Activated CD8-positive, alpha-beta memory T cell treated with anti-CD3 and anti-CD28 coated beads for 1 hour (primary cell): ENCODE measurements at places on chromosomes 7 and 10.

GRCh38 chr10:2885288-2886278, 181.8 kb upstream of the PFKP start:
- DNase-seq, result no peak

DNA sequence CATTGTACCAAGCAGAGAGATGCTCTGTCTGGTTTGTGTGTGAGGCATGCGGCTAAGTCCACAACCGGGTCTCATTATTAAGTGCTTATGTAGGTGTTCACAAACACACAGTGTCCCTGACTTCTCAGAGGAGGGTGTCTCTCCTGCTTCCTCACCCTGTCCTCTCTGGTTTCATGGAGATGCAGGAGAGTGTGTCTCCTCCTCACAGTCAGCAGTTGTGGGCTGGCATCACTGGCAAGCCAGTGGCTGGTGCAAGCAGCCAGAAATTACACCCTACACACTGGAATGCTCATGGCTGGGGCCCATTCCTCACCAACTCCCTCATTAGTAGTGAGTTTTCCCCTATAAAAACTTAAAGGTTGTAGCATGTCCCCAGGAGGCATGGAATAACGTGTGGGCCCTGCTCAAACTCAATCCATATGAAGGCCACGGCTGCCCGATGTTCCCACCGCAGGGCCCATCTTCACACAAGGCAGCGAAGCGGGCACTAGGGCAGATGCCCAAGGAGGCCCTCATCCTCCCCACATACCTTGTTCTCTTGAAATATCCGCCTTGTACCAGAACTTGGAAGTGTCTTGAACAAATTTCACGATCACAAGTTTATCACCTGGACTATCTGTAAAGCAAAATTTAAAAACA, 280.1 kb downstream of the TNS3 start:
- no peak for DNase-seq

- no peak for DNase-seq
Observed at GRCh38 chr7:22564511-22565045, 64.6 kb upstream of the STEAP1B start.

DNA sequence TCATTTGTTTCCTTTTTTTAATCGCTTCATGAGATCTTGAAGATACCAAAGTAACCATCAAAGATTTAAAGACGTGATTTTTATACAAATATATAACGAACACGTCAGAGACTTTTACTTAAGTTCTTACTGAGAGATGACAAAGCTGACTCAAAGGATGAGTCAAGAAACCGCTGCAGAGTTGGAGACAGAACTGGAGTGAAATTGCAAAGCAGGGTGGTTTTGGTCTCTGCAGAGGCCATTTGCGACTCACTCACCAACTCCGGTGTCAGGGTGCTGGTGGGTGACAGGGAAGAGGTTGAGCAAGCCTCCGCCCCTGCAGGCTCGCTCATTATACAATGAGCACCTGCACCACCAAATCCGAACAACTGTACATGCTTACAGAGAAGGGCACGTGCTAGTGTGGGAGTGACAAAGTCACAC, 75.2 kb downstream of the DNAJB6 start:
- DNase-seq, result no peak

- DNase-seq, result no peak
Observed at GRCh38 chr10:124357561-124357885, 61.2 kb downstream of the OAT start.

DNA sequence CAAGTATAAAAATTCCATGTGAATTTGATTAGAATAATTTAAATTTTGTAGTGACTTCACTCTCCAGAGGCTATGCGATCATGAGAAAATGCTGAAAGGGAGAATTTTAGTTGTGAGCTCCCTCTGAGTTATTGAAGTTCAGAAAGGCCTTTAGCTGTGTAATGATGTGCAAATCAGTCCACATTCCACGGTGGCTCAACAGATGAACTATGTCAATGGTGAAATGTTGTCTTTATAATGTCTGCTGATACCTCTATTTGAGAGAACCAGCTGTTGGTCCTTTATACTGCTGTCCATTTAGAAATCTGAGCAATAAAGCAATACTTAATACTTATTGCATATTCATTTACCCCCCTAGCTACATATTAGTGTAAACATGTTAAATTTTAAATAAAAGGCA, 7.1 kb upstream of the ITGB8 start:
- DNase-seq, result no peak

GRCh38 chr7:42628054-42628453, 283.8 kb downstream of the C7orf25 start:
- no peak for DNase-seq

DNA sequence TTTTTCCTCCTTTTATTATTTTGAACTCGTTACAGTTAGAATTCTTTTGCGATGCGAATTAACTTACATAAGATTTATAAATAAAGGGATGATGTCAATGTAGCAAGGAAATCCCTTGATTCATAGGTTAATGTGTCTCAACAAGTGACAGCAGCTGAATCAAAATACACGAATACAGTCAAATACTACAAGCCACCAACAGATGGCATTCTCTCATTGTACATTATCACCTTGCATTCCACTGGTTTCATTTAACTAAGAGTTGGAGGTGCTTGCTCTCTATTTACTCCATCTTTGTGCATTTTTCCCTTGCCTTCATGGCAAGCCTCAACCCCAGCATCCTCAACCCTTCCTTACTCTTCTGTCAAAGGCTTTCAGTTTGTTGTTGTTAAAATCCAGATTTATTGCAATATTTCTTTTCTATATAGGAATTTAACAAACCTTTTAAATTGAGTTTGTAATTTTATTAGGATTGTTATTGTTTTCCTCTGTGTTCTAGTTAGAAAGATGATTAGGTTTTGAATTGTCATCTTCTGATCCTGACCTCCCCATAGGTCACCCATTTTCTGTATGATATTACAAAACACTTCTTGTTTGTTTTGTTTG, 78.3 kb downstream of the SLC25A40 start:
- no peak for DNase-seq

DNA sequence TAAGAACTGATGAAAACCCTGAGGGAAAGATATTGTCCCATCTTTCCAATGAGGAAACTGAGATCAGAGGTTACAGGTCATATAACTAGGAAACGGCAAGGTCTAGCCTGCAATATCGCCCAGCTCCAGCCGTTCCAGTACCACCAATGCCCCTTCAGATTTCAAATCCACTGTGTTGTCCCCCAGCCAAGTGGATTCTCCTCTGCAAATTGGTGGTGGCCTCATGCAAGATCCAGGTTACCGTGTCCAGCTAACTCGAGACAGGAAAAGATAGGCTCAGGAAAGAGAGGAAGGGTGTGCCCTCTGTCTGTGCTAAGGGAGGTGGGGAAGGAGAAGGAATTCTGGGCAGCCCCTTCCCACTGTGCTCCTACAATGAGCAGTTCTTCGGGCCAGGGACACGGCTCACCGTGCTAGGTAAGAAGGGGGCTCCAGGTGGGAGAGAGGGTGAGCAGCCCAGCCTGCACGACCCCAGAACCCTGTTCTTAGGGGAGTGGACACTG, 25.3 kb downstream of the PRSS2 start:
- no peak for DNase-seq

- no peak for DNase-seq
Observed at GRCh38 chr10:22557321-22557720, 157.1 kb downstream of the PIP4K2A start.

GRCh38 chr10:12098966-12099365, 30.2 kb downstream of the DHTKD1 start:
- DNase-seq, result no peak

- no peak for DNase-seq
Observed at GRCh38 chr7:28586736-28587135, 174.4 kb downstream of the CREB5 start.

GRCh38 chr7:108156897-108157605, 26.9 kb upstream of the LAMB4 start:
- no peak for DNase-seq

DNA sequence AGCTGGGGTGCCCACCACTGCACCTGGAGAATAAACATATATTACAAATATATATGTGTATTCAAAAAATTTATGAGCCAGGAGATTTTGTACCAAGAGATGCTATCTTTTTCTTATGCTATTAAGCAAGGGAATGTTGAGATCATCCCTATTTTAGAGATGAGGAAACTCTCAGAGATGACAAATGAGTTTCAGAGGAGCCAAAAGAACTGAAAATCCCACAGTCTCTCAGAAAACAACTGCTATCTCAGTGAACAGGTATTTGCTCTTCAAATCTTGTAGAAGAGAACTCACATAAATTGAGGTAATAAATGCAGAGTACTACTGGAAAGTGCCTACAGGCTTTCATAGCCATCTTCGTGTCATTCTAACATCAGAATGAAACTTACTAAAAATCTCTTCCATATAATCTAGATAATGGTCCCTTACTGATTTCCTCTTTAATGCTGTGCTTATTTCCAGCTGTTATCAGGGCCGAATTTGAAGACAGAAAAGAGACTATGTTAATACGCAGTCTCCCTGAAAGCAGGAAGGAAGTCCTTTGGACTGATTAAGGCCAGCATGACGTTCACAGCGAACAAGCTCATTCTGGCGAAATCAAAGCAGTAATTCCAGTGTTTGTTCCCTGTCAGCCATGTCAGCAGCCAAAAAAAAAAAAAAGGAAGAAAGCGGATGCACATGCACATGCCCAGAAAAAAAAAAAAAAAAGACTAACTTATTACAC, 29.4 kb upstream of the ANAPC16 start:
- no peak for DNase-seq

- no peak for DNase-seq
Observed at GRCh38 chr7:128167791-128168666, 73.0 kb upstream of the LEP start.

DNA sequence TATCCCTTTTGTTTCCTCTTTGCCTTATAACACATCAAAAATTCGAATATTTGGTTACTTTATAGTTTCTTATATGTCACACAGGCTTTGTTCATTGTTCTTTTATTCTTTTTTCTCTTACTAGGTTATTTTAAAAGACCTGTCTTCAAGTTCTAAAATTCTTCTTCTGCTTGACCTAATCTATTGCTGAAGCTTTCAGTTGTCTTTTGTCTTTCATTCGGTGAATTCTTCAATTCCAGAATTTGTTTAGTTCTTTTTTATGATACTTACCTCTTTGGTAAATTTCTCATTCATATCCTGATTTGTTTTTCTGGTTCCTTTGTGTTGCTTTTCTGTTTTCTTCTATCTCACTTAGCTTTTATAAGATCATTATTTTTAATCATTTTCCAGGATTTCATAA, 188.4 kb downstream of the ZEB1 start:
- no peak for DNase-seq

DNA sequence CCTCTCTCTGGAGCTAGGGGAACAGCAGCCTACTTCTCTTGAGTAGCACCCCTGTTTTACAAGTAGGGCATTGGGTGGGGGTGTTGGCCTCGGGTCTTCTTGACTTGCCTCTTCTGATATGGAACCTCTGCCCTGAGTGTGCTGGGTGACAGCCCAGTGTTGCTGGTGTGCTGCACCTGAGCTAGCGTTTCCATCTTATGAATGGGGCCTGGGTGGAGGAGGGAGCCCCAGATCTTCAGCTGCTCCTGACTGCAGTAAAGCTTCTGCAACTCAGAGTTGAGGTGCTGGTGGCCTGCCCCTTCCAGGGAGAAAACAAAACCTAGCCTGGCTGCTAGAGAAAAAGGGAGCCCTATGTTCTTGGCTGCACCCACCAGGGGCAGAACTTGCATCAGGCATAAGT, 202.5 kb upstream of the SHH start:
- DNase-seq, result no peak

GRCh38 chr7:110922906-110923305, 168.0 kb upstream of the LRRN3 start:
- DNase-seq, result no peak

- no peak for DNase-seq
Observed at GRCh38 chr10:20415684-20416083, 481.4 kb downstream of the NEBL start.

- no peak for DNase-seq
Observed at GRCh38 chr10:22712956-22713852, 1.2 kb downstream of the PIP4K2A start.

GRCh38 chr10:70617798-70618568, 15.4 kb upstream of the PRF1 start:
- no peak for DNase-seq

- no peak for DNase-seq
Observed at GRCh38 chr10:45453639-45454255, 79.7 kb downstream of the ALOX5 start.

DNA sequence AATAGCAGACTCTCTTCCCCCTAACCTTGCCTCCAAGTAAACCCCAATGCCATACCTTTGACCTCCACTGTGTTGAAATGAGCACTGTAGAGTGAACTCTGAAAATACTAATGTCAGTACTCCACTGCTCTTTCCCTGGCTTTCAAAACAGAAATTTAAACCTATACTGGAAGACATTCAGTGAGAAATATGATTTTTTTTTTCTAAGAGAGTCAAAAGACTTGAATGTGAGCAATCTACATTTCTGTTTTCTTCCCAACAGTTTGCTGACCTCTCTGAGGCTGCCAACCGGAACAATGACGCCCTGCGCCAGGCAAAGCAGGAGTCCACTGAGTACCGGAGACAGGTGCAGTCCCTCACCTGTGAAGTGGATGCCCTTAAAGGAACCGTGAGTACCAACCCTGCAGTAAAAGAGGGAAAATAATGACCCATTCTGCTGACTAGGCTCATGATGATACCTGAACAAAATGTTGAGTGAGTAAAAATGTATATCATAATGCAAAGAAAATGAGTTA, 6.4 kb downstream of the VIM start:
- DNase-seq, result no peak

GRCh38 chr7:152419473-152420429, 16.1 kb downstream of the KMT2C start:
- DNase-seq, result no peak

DNA sequence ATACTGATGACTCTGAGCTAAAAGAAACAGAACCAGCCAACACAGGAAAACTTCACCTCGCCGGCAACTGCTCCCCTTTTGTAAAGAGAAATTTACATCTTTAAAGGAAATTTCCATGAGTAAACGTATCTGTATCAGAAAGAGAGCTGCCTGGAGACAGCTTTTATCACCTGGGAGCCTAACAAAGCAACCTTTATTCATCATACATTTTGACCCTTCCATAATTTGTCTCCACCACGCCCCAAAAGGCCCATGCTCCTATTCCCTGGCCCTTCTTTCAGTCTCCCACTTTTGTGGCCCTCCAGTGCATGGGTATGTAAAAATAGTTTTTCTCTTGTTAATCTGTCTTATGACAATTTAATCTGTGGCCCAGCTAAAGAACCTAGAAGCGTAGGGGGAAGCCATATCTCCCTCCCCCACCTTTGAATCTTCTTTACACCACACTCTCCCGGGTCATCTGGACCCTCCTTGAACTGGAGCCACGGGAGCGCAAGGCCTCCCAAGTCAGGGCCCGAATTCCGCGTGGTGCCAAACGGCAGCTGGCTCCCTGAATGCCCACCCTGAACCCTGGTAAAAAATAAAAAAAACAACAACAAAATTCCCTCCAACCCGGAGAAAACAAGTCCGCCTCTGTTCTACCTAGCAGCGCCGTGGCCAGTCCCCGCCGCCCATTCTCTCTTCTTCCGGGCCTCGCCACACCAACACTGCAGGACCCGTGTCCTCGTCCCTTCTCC, 15.4 kb upstream of the FKBP9 start:
- DNase-seq, result no peak
